ENCODE measurements at places on chromosomes 11 and 22.

DNA sequence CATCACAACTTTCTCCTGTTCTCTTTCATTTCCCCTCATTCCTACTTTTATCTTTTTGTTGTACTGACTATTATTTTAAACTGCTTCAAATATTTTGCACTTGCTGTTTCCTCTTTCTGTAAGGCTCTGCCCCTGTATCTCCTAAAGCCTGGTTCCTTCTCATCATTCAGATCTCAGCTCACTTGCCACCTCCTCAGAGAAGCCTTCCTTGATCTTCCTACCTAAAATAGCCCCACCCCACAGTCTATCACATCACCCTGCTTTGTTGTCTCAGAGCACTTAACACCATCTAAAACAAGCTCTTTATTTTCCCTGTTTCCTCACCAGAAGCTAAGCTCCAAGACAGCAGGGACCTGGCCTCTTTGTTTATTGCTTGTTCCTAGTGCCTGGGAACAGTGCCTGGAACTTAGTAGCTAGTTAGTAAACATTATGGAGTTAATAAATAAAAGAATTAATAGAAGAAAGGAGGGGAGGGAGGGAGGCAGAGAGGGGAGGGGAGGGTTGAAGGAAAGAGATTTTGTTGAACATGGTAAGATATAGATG lies 2.5 kb upstream of the STK33 start:
- DNase-seq: no peak

DNA sequence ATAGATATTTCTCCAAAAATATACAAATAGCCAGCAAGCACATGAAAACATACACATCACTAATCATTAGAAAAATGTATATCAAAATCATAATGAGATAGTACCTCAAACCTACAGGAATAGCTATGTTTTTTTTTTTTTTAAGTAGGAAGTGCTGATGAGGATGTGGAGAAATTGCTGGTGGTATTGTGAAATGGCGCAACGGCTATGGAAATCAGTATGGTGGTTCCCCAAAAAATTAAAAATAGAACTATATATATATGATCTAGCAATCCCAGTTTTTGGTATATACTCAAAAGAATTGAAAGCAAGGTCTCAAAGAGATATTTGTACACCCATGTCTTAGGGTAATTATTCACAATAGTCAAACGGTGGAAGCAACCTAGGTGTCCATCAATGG lies 46.0 kb upstream of the HIPK3 start:
- DNase-seq: no peak

DNA sequence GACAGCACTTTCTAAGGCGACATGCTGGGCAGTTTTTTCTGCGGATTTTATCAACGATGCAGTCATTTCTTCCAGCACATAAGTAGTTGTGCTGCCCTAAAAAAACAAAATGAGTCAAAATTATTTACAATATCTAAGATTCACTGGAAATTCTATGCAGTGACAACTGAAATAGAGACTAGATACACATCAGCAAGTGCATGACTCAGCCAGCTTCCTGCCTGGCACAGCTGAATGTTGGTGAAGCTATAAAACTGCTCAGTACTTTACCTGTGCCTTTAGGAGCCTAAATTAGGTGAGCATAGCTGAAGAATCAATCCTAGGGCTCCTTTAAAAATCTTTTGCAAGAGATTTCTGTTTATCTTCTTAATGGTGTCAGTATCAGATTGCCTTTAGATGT lies 37.8 kb downstream of the PGR start:
- no peak for DNase-seq

GRCh38 chr11:7613394-7613720 lies 59.9 kb downstream of the CYB5R2 start:
- no peak for DNase-seq

- DNase-seq: no peak
Measured at GRCh38 chr11:69949327-69949726, 128.8 kb upstream of the ANO1 start.

DNA sequence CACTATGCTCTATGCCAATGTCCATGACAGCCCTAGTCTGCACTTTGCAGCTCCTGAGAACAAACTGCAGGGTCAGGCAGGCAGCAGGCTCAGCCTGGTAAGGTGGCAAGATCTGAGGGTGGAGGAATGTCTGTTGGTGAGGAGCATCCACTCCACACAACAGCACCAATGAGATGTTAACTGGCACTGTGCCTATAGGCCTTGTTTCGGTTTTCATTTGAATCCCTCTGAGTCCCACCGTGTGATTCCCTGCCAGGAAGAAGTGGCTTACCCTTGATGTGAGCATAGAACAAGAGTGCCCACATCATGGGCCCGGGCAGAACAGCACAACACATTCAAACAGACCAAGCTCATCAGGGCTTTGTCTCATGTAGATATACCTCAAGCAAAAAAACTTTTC lies 44.1 kb upstream of the CHRM4 start:
- no peak for DNase-seq

DNA sequence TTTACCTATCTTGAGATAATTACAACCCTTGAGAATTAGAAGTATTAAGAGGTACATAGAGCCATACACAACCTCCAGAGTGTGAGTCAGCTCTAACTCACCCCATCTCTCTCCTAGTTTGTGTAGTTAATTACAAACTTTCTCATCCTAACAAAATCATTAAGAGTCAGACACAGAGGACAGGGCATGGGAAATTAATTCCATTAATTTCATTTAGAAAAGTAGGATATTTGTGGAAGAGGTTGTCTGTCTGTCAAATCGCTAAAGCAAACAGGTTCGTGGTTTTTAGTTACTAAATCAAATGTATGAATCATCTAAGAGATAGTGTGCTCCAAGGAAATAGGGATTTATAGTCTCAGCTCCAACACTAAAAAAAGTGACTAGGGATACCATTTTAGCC lies 1261.4 kb upstream of the TENM4 start:
- no peak for DNase-seq

DNA sequence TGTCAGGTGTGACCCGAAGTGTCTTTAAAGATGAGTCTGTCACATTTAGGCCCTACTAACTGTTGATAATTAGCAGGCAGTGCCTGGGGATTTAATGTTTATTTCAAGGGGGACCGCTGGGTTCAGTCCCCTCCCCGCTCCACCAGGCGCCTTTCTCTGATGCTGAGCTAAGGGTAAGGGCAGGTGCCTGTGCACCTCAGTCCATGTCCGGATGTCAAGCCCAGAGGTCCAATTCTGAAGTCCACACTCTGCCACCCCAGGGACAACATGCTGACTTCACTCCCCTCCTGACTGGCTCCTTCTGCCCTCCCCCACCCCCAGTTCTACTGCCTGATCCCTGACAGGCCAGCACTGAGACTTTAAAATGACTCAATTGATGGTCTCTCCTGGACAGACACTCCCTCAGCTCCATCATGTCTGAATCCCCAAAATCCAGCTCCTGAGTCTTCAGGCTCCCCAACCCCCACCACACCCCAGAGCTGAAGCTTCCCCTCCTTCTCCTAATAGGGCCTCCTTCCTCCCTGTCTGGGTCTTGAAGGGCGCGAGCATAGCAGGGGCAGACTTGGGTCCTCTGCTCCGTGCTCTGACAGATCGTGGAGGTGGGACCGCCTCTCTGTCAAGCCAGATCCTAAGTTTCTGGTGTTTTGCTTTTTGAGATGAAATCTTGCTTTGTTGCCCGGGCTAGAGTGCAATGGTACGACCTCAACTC lies 49.8 kb upstream of the ANO1 start:
- no peak for DNase-seq

DNA sequence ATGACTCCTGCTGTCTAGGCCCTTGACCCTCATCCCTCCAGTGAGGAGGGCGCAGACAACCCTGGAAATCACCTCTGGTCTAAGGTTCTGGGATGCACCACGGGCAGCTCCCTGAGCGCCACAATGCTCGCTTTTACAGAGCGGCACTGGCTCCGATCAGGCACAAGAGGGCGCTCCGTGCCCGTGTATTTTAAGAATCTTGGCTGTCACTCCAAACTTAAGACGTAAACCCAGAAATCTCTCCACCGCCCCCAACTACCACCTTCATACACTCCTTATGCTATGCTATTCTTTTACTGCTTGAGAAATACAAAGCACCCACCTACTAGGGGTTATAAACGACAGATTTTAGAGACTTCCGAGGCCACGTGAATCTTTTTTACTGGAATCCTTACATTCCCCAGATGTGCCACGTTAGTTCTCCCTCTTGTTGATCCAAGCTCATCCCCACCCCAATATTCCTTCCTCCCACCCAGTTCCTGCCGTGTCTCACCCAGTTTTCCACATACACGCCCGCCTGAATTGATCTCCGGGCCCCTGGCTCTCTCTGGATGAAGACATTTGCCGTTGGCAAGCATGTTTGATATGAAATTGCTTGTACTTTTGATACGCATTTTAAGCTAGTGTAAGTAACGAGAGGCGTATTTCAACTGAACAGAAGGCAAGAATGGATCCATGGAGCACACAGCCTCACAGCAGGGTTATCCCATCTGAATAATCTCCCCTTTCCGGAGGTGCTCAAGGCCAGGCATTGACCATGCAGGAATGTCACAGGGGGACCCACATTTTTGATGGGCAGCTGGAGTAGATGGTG lies 453.5 kb downstream of the OPCML start:
- peak; percentile 36 for DNase-seq

DNA sequence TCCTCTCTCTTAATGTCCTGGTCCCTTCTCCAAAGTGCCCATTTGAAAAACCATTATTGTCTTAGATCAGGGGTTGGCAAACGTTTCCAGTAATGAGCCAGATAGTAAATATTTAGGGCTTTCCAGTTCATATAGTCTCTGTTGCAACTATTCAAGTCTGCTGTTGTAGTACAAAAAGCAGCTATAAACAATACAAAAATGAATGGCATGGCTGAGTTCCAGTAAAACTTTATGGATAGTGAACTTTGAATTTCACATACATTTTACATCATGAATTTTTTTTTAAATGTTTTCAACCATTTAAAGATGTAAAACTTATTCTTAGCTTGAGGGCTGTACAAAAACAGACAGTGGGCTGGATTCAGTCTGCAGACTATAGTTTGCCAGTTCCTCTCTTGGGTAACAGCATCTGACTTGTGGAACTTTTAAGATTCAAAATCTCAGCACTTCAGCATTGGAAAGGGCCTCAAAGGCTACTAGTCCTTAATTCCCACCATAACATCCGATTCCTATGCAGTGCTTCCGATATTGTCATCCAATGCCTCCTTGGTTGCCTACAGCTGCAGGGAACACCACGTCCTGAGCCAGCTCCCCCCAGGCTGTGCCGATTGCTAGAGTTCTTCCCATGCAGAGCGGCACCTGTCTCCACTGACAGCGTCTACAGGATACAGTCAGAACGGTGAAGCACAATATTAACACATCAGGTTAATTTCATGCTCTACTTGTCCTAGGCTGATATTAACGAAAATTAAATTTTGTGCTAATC lies 65.6 kb upstream of the E2F8 start:
- DNase-seq: no peak

DNA sequence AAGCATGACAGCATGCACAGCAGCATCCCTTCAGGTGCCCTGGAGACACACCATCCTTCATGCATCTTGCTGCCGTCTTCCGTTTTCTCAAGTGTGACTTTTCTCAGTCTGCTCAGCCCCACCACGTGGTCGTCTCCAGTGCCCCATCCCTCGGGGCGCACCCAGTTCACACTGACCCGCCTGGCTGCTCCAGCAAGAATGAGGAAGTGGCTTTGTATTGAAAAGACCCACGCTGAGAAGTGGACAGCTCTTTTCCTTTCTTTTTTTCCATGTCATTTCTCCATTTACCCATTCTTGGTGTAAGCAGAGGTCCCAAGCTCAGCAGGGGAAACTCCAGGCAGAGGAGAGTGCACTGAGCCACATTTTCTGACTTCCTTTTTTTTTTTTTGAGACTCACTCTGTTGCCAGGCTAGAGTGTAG lies 14.5 kb downstream of the SERPINH1 start:
- no peak for DNase-seq

DNA sequence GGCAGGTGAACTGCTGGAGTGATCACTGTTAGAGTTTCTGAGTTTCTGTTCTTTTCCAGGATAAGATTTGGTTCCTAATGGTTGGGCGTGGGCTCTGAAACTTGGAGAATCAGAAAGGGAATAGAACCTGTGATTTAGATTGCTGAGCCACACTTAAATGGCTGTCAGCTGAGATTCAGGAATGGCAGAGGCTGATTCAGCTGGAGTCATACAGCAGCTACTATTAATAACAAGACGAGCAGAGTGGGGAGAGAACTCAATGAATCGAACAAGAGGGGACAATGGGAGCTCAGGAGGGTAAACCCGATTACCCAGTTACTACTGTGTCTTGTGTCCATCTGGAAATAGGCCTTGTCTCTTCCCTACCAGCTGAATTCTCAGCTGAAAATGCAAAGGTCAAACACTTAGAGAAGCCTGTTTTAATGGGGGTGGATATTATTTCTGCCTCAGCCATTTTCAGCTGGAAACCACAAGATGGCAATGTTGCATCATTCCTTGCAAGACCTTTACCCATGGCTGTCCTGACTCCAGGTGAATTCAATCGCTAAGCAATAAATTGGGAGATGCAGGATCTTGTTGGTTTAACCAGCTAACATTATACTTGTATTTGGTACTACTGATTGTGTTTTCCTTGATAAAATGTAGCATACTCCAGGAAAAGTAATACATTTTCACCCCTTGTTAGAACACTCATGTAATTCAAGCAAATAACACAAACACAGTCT lies 104.5 kb upstream of the RAG2 start:
- DNase-seq: peak; percentile 16

DNA sequence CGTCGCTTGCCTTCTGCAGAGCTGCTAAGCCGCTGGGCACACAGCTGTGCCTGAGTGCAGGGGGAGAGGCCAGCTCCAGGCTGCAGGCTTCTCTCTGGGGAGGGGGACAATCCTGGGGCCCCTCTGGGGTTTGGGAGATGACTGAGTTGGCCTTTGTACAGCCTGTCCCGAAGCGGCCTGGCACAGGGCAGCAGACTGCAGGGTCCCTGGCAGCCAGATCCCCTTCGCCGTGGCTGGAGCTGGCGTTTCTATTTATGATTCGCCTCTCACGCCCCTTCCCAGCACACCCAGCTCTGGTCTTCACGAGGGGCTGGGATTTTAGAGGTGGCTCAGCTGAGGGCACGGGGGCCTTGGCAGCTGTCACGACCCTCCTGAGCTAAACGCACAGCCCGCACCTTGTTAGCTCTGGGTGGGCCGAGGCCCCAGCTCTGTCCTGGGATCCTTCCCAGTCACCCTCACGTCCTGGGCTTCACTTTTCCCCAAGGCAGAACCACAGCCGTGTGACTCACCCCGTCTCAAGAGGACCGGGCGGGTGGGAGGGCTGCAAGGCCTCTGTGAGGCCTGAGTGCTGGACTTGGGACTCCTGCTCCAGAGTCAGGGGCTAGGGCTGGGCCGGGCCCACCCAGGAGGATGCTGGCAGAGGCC lies 18.4 kb downstream of the OSBPL5 start:
- DNase-seq: no peak

- DNase-seq: no peak
Measured at GRCh38 chr11:14373941-14374646, 15.1 kb upstream of the RRAS2 start.

GRCh38 chr11:14644226-14645014 lies 816 bp downstream of the PDE3B start:
- peak; percentile 47 for DNase-seq

- DNase-seq: no peak
Measured at GRCh38 chr22:37190262-37190780, 2.3 kb upstream of the C1QTNF6 start.

- DNase-seq: no peak
Measured at GRCh38 chr11:5204787-5205186, 4.3 kb upstream of the OR51V1 start.

- DNase-seq: no peak
Measured at GRCh38 chr11:131649856-131650255, 279.4 kb downstream of the NTM start.

All from activated CD4-positive, alpha-beta T cell treated with anti-CD3 and anti-CD28 coated beads, Interleukin-2, amount 10 ng/mL, durations not matched to agents 7 days and 5 days (primary cell).